ENCODE measurements at places on chromosomes 12 and 14. TPM values are rescaled to one million over a fixed set of nuclear protein-coding genes. Genes with fewer than 3 reads are reported as not detected.

DNA sequence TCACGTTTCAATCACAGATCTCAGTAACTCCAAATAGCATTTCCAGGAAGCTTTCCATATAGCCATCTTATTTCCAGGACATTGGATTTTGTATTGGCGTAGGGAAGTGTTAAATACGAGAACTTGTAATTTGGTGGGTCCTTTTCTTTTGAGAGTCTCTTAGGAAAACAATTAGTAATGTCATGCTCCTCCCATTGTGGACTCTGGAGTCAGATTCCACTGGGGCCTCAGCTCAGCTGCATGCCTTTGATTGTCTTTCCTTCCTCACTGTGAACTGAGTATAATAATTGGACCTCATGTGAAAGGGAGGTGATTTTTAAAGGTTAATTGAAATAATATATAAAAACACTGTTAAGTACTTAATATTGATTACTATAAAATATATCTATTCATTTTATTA lies 462.6 kb downstream of the NPAS3 start:
- no peaks in the 10 kb centered on the region for H3K27me3 ChIP-seq
- H3K36me3 ChIP-seq = no peaks in the 10 kb centered on the region
- no peak for DNase-seq

DNA sequence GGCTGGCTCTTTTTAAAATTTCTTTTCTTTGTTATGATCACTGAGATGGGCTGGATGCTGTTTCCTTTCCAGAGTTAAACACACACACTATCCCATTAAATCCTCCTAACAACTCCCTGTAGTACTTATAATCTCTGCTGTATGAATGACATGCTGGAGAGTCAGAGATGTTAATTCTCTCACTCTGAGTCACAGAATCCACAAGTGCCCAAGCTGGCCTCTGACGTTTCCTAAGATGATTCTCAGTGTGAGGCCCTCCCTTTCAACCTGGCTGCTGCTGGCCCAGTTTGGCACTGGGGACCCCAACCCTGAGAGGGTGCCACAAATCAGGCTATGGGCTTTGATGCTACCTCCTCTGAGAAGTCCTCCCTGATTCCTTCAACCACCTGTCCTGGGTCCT lies 5.4 kb downstream of the NOS1 start:
- no peaks in the 10 kb centered on the region for H3K4me1 ChIP-seq
- no peak overlapping the region for H3K4me3 ChIP-seq
- DNase-seq = no peak
- peaks cover 7% of the 10 kb centered on the region for H3K27me3 ChIP-seq
- no peaks in the 10 kb centered on the region for H3K36me3 ChIP-seq

DNA sequence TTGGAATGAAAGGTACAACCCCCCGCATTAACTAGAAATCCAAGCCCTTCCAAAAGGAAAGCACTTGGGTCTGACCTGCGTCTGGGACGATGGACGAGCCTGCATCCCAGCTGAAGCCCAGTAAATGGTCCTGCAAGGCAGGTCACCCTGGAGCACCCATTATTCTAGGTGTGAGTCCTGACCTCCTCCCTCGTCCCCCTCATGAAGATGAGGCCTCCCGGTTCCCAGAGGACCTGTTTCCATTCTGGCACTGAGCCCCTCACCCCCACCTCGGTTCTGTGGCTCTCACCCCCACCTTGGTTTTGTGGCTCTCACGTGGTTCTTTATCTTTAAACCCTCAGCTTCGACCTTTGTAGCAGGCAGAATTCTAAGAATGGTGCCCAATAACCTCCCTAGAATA lies 7.3 kb downstream of the IFI27 start:
- H3K36me3 ChIP-seq = no peaks in the 10 kb centered on the region
- peaks cover 3% of the 10 kb centered on the region for H3K4me1 ChIP-seq
- no peaks in the 10 kb centered on the region for H3K27me3 ChIP-seq

DNA sequence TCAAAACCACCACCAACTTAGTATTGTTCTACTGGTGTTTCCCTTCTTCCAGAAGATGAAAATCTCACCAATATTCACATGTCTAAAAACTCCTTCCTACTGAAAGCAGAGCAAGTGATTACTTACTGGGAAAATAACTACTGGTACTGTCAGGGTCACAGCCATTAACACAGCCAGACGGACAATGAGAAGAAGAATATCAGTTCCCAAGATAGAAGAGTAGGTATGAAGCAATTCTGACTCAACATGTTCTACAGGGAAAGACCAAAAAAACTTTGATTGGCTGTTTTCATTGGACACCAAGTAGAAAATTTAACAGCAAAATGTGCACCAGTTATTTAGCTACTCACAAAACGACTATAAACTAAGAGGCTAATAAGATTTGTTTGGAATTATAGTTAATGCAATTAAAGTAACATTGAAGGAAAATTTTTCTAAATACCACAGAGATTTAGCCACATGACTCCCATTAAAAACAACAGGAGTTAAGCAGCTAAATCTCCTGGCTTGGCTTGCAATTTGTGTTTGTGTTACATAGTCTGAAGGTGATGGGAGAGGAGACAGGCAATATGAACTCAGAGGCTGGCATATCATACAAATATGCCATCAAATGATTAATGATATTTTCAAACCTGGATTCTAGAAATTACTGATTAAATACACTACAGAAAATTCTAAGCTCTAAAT lies 9.5 kb downstream of the SLC38A2 start:
- H3K4me1 ChIP-seq = peaks cover 6% of the 10 kb centered on the region
- H3K36me3 ChIP-seq = peaks cover 97% of the 10 kb centered on the region
- H3K4me3 ChIP-seq = no peak overlapping the region
- no peaks in the 10 kb centered on the region for H3K27me3 ChIP-seq
- H3K27ac ChIP-seq = no peak overlapping the region
- DNase-seq = no peak

RNFT2 gene
- total RNA-seq = 6.9 TPM

PLEKHH1 gene
- not detected for total RNA-seq

EXOC5 gene
- total RNA-seq = 41.7 TPM

DNA sequence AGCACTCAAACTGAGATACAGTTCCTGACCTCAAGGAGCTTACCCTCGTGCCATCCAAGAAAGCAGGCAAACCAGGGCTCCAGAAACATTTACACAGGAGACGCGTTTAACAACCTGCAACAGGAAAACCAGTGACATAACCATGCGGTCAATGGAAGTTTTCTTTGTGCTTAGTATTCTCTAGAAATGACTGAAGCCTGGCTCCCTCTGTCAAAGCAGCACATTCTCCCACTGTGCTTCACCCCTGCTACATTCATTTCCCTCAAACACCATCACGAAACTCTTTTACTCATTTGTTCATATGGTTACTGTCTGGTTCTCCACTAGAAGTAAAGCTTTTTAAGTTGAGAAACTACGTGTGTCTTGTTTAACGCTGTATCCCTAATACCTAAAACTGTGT lies 161.3 kb upstream of the CCND2 start:
- peaks cover 26% of the 10 kb centered on the region for H3K4me1 ChIP-seq
- no peaks in the 10 kb centered on the region for H3K36me3 ChIP-seq
- DNase-seq = no peak
- no peak overlapping the region for H3K27ac ChIP-seq
- H3K27me3 ChIP-seq = no peaks in the 10 kb centered on the region

DNA sequence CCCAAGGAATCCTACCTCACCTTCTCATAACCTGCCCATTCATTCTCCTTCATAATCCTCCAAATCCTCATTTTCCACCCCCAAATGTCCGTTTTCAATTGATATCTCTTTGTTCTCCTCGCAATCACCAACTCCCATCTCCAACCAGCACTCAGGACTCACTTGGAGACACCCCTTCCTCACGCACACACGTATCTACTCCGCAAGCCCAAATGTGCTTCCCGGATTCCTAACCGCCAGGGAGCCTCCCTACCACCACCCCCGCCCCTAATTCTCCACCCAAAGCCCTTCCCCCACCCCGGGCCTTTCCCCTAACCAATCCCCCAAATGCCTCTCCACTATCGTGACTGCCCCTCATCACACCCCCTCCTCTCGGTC lies 304 bp downstream of the KCTD10 start:
- no peak for DNase-seq
- H3K36me3 ChIP-seq = no peaks in the 10 kb centered on the region
- H3K4me1 ChIP-seq = peaks cover 21% of the 10 kb centered on the region

GRCh38 chr12:95718006-95718431 lies 72.5 kb downstream of the NTN4 start:
- DNase-seq = no peak
- no peaks in the 10 kb centered on the region for H3K27me3 ChIP-seq
- H3K4me1 ChIP-seq = no peaks in the 10 kb centered on the region

GRCh38 chr14:21505012-21505553 lies 6.1 kb downstream of the METTL3 start:
- no peak for DNase-seq
- peaks cover 42% of the 10 kb centered on the region for H3K36me3 ChIP-seq
- H3K27me3 ChIP-seq = no peaks in the 10 kb centered on the region
- H3K4me3 ChIP-seq = no peak overlapping the region
- no peak overlapping the region for H3K27ac ChIP-seq

GRCh38 chr12:9868311-9868801 lies 798 bp downstream of the CLEC2B start:
- no peaks in the 10 kb centered on the region for H3K27me3 ChIP-seq
- peak overlapping the region; percentile 99 for H3K27ac ChIP-seq
- H3K4me1 ChIP-seq = peaks cover 9% of the 10 kb centered on the region
- DNase-seq = peak; percentile 47
- peaks cover 6% of the 10 kb centered on the region for H3K36me3 ChIP-seq
- peak overlapping the region; percentile 99 for H3K4me3 ChIP-seq

PTPN21 gene
- total RNA-seq = not detected

- H3K36me3 ChIP-seq = no peaks in the 10 kb centered on the region
- peak overlapping the region; percentile 30 for H3K27ac ChIP-seq
- no peak overlapping the region for H3K4me3 ChIP-seq
Measured at GRCh38 chr12:40226705-40227104, 1.9 kb downstream of the LRRK2 start.

GRCh38 chr14:69650948-69651369 lies 39.6 kb downstream of the SUSD6 start:
- no peaks in the 10 kb centered on the region for H3K36me3 ChIP-seq
- H3K27ac ChIP-seq = no peak overlapping the region
- H3K4me1 ChIP-seq = peaks cover 39% of the 10 kb centered on the region
- no peaks in the 10 kb centered on the region for H3K27me3 ChIP-seq

Measured in natural killer cell (primary cell).